ENCODE measurements at places on chromosomes 13 and 19.

GRCh38 chr13:27500806-27501534, 50.6 kb upstream of the MTIF3 start:
- DNase-seq = no peak

- DNase-seq = peak; percentile 7
These were observed 1707.6 kb upstream of the SLC10A2 start for GRCh38 chr13:104773775-104774174.

- DNase-seq = no peak
These were observed 119.6 kb downstream of the PRR20E start for GRCh38 chr13:57286511-57287098.

GRCh38 chr13:114058051-114058867, 74.2 kb downstream of the RASA3 start:
- DNase-seq = no peak

DNA sequence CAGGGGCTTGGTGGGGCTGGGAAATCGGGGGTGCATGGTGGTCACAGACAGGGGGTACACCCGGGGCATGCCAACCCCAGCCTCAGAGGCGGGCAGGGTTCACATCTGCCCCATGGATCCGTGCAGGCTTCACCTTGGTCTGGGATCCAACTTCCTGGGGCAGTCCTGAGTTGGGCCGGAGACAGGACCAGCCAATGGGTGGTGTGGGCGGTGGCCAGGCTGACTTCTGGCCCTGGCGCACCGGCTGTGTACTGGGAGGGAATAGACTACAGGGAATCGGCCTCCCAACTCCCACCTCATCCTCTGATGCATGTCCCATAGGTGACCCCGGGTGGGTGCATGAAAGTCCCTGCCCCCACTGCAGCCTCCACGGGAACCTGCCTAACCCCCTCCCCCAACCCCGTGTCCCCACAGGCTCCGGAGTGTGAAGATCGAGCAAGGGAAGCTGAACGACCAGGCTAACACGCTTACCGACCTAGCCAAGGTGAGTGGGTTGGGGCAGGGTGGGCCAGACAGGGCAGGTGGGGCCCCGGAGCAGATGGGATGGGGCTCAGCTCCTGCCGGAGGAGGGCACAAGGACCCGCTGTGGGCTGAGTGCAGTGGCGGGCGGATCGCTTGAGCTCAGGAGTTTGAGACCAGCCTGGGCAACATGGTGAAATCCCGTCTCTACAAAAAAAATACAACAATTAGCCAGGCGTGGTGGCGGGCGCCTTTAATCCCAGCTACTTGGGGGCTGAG, 14.7 kb upstream of the ARRDC2 start:
- no peak for DNase-seq

GRCh38 chr13:81406022-81406421, 1065.1 kb upstream of the SPRY2 start:
- no peak for DNase-seq

GRCh38 chr13:43470610-43471009, 316.2 kb downstream of the ENOX1 start:
- DNase-seq = no peak

DNA sequence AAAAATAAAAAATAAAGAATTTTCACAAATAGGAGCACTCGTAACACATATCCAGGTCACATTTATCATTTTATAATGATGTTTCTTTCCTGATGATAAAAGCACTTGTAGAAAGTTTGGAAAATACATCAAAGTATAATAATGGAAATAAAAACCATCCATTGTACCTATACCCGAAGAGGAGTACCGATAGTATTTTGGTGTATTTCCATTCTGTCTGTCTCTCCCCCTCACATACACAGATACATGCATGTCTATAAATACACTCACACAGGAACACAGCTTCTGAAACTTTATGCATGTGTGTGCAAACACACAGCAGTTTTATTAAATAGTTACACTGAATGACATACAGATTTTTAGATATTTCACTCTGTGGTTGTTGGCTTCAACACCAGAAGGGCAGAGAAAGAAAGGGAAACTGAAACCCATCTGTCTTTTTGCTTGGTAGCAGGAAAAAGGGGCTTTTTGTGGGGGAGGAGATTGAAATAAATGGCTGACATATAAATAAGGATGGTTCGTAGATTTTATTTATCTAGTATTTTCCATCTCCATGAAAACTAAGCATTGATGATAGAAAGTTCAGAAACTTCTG, 114.8 kb downstream of the LRCH1 start:
- peak; percentile 65 for DNase-seq

- no peak for DNase-seq
These were observed 2.5 kb upstream of the NR2C2AP start for GRCh38 chr19:19205416-19206410.

DNA sequence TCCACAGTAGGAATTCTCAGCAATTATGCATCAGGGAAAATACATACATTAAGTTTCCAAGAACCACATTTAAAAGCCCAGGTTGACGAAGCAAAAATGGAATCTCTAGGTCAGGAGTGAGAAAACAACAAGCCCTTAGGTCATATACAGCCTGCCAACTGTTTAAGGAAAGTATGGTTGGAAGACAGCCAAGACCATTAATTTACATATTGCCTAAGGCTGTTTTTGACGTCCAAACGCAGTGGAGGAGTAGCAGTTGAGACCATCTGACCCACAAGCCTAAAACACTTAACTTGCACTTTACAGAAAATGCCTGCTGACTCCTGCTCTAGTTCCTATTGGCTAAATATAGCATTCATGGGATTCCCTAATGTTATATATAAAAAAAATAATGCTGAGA, 299.0 kb downstream of the ITGBL1 start:
- DNase-seq = no peak

DNA sequence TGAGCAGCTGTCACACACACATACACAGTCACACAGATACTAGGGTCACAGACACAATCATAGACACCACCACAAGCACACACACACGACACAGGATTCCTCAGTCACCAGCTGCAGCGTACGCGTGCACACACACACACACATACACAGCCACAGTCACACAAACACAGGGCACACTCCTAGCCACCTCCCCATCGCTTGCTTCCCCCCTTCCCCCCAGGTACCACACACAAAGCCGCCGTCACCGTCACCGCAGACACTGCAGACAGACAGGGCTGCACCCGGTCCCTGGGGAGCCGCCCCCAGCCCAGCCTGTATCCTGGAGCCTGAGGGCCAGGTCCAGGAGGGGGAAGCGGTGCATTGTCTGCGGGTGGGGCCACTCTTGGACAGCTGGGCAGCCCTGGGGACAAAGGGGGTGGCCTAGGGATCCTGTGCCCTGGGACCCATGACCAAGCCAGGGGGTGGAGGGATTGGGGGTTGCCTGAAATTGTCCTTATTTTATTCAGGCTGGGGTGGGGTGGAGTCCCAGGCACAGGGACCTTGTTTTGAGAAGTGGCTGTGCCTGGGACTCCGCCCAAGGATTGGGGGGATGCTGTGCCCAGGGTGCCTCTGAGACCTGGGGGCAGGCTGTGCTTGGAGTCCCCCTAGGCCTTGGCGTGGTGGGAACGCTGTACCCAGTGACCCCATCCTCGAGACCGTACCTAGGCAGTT, 957 bp downstream of the NUMBL start:
- DNase-seq = peak; percentile 35

- no peak for DNase-seq
These were observed 2009.5 kb upstream of the PCDH20 start for GRCh38 chr13:63425131-63425530.

DNA sequence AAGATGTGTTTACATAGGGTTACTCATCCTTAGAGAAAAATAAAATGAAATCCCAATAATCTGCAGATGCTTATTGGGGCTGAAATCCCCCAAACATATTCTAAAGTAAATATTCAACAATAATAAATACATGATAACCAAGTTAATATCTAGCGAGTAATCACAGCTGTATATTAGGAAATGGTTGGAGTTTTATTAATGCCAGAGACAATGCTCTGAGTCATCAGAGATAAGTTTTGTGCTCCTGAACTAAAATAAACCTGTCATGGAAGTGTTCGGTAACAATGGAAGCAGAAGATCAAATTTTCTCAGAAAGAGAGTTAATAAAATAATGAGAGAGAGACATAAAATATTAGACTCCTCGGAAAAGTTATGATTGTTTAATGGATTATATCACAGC, 31.4 kb downstream of the FLT1 start:
- no peak for DNase-seq

GRCh38 chr13:43132911-43133310, 109.5 kb downstream of the DNAJC15 start:
- no peak for DNase-seq

GRCh38 chr19:48698046-48698445, 2.3 kb downstream of the FUT2 start:
- DNase-seq = no peak

- no peak for DNase-seq
These were observed 25.9 kb upstream of the MPHOSPH8 start for GRCh38 chr13:19607523-19608078.

GRCh38 chr13:30871588-30872275, 34.3 kb upstream of the MEDAG start:
- no peak for DNase-seq

Measured in CD4-positive, alpha-beta T cell treated with Interleukin-12 subunit alpha and Interleukin-12 subunit beta, for 1 hour (primary cell).